Ureter (tissue), 1 donor: ENCODE measurements at places on chromosomes 11 and 22.
A peak's percentile ranks its signal among the peaks of the same experiment; 100 is the strongest.

DNA sequence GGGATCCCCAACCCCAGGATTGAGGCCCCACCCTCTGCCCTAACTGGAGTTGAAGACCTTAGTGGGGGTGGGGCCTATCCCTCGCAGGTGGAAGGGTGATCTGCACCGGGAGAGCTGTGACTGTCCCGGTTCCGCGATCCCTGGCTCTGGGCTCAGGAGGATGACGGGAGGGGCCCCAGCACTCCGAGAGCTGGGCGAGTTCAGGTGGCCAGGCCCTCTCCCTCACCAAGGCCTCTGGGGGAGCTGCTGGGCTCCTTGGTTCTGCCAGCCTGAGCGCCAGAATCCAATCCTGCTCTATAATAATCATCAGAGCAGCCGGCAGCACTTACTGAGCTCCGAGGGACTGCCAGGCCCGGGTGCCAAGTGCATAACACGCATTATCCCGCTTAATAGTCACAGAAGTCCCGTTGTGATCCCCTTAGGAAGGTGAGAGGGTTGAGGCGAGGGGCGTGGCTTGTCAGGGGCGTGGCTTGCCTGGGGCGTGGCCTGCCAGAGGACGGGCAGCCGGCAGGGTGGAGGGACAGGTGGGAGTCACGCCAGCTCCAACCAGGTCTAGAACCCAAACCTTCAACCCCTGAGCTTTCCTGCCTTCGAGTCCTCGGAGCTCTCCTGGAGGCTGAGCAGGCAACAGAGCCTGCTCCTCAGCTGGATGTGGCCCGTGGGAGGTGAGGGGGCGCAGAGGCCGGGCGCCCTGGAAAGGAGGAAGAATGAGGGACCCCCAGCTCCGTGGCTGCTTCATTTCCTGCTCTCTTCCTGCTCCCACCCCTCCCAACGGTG is 7.3 kb upstream of the SYT7 start:
- peak; percentile 66 for DNase-seq

DNA sequence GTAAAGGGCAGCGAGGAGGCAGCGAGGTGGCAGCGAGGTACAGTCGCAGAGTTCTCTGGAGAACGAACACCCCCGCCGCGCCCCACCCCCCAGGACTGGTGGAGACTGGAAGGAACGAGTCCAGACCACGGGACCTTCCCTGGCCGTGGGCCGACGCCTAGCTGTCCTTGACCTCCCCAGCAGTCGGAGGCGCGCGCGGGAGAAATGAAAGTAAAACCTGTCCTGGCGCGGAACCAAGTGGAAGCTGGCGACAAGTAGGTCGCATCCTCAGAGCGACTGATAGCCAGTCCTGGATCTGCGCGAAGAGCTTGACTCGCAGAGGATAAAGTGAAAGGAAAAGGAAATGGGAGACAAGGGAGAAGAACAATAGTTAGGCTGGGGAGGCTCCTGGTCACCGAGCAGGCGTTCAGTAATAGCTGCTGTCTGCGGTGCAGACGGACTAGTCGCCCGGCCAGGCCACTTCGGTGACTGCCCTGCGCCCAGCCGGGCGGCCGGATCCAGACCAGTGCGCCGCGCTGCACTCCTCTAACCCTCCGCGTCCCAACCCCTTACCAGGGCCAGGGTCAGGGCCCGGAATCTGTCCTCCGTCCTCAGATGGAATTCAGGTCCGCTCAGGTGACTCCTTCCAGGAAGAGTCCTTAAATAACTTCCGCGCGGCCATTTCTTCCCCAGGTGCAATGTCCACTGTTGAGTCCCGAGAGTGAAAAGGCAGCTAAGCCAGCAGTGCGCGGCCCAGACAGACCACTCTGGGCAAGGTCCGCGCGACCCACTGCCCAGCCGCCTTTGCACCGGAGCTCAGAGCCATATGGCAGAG is 1.9 kb upstream of the ADM start:
- peak; percentile 97 for DNase-seq

GRCh38 chr22:17929909-17930308 is 94.5 kb downstream of the MICAL3 start:
- no peak for DNase-seq

GRCh38 chr11:83678831-83679584 is 392.8 kb upstream of the CCDC90B start:
- no peak for DNase-seq

GRCh38 chr11:76857781-76858410 is 2.8 kb upstream of the ACER3 start:
- DNase-seq: no peak

DNA sequence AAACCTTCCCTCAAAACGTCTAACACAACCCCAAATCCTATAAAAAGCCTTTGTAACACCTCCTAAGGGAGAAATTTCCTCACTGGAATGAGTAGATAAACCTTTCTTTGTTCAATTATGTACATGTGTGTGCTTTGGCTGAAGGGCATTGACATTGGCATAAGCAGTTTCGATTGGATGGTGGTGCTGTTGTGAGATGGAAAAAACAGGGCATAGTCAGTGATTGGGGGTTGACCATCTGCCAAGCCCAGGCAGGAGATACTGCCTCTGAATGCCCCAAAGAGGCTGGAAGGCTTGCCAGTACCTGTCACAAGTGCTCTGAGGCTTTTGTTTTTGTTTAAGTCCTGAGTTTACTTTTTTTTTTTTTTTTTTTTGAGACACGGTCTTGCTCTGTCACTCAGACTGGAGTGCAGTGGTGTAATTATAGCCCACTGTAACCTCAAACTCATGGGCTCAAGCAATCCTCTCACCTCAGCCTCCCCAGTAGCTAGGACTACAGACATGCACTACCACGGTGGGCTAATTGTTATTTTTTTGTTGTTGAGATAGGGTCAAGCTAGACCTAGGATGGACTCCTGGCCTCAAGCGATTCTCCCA is 1.2 kb upstream of the CCDC117 start:
- DNase-seq: no peak

GRCh38 chr11:3022300-3022967 is 30.3 kb upstream of the NAP1L4 start:
- no peak for DNase-seq

- DNase-seq: no peak
These were observed 4.6 kb downstream of the C11orf24 start for GRCh38 chr11:68266936-68267880.

GRCh38 chr11:101915791-101916291 is 481 bp downstream of the ANGPTL5 start:
- no peak for DNase-seq
